ENCODE measurements at places on chromosomes 5 and 9.

DNA sequence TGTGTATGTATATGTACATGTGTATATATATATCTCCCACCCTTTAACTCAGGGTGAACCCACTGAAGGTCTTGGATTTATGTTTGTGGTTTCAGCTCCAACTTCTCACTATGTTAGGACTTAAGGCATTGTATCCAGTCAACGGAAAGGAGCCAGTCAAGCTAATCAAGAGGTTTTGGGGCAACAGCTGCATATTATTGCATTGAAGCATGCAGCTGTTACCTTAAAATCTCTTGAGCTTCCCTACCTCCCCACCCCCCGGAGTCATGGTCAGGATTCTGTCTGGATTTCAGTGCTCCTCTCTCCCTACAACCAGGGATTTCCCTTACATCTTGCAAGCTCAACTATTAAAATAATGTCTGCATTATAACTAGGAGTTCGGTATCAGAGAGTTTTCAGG lies 399.5 kb downstream of the SPOCK1 start:
- DNase-seq: no peak

DNA sequence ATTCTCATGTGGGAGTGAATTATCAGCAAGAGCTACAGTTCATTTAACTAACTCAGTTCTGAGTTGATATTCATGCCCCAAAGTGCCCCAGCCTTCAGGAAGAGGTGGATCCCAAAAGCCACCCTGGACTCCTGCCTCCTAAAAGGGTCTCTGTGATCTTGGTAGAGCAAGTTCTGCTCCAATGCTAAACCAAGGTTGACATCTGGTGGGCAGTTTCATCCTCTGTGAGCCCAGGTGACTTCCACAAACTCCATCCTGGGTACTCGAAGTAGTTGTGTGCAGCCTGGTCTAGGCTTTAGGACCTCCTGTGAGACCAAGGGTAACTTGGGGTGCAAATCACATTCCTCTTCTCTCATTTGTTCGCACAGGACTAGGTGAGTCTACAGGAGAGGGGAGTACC lies 816.8 kb downstream of the MTRR start:
- DNase-seq: no peak

DNA sequence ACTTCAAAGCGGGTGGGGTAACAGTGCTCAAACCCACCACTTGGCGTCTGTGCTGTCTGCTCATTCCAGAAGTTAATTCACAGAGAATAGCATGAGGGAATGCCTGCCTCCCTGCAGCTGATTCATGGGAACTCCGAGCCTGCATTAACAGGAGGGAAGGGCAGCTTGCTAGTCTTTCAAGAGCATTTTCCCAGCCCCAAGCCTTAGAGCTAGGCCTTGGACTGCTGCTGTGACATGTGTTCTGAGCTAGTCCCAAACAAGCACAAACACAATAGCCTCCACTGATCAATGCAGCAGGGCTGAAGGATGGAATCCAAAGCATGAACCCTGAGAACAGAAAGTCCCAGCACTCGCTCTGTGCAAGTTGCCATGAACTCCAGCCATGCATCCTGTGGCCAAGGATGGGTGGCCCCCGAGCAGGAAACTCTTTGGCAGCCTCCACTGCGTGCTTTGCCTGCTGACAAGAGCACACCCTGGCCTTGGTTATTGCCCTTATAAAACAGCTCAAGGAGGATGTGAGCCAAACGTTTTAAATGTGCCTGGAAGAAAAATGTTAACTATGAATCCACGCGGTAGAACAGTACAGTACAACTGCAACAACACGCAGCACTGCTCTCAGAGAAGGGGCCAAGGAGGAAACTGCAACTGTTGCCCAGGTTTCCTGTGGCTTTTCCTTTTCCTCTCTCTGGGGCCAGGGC lies 653.1 kb upstream of the KLF4 start:
- no peak for DNase-seq

DNA sequence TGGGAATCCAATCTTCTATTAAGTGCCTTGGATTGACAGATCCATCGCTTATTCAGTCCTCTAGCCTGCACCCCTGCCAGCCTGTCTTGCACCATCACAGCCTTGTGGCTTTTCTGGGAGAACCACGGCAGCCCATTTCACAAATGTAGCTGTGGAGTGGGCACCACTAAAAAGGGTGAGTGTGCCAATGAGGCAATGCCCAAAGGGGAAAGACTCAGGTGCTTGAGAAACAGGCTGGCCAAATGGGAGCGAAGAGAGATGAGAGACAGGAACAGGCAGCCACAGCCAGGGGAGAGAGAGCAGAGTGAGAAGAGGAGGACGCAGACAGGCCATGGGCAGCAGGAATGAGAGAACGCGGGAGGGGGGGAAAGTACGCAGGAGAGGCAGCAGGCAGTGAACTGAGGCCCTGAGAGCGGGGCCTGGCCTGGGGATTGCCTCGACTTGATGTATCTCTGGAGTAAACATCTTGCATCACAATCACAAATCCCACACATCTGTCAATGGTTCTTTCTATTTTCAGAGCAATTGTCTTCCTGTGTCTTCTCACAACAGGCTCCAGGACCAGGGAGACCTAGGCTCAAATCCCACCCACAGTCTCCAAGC lies 173.1 kb downstream of the SYK start:
- DNase-seq: no peak

GRCh38 chr5:124193371-124193789 lies 553.1 kb downstream of the ZNF608 start:
- DNase-seq: no peak

DNA sequence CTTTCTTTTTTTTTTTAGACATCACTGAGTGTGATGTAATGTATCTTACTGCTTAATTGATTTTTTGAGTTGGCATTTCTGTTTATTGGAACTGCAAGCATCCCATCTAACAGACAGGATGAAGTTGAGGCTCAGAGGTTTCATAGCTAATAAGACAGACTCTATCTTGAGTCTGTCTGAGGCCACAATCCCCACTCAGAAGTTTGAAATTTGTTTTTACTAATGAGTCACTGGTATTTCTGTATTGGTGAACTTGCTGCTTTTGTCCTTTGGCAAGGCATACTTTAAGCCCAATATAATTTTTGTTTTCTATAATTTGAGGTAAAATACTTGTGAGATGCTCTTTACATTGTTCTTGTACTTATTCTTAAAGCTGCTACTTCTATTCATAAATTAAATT lies 491.2 kb downstream of the PSAT1 start:
- DNase-seq: no peak

DNA sequence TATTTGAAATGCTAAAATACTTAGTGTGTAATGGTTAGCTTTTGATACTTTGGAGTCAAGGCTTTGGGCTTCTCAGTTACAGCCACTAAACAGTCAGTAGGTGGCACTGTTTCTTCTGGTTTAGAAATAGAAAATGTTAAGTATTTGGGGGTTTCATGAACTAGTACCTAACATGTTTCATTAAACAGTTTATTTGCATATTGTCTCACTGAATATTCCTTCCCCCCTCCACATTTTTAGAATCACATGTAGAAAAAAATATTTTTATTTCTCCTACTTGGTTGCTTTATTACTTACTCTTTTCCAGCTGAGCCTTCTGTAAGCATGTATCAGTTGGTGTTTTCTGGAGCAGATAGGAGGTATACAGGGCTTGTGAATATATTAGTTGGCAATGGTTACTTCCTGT lies 48.0 kb downstream of the IPO11 start:
- DNase-seq: no peak

- DNase-seq: no peak
Measured at GRCh38 chr5:173329491-173330337, 1.5 kb upstream of the STC2 start.

GRCh38 chr5:43560128-43560527 lies 3.3 kb upstream of the PAIP1 start:
- DNase-seq: no peak

- no peak for DNase-seq
Measured at GRCh38 chr5:154778534-154778933, 23.4 kb downstream of the LARP1 start.

- no peak for DNase-seq
Measured at GRCh38 chr5:135033901-135034235, at the start of gene PITX1. Gene PITX1 (minus strand): TSS chr5:135034228. CDS start chr5:135033881, 347 bp downstream.

- no peak for DNase-seq
Measured at GRCh38 chr9:125415583-125416460, 154.2 kb downstream of the GAPVD1 start.

DNA sequence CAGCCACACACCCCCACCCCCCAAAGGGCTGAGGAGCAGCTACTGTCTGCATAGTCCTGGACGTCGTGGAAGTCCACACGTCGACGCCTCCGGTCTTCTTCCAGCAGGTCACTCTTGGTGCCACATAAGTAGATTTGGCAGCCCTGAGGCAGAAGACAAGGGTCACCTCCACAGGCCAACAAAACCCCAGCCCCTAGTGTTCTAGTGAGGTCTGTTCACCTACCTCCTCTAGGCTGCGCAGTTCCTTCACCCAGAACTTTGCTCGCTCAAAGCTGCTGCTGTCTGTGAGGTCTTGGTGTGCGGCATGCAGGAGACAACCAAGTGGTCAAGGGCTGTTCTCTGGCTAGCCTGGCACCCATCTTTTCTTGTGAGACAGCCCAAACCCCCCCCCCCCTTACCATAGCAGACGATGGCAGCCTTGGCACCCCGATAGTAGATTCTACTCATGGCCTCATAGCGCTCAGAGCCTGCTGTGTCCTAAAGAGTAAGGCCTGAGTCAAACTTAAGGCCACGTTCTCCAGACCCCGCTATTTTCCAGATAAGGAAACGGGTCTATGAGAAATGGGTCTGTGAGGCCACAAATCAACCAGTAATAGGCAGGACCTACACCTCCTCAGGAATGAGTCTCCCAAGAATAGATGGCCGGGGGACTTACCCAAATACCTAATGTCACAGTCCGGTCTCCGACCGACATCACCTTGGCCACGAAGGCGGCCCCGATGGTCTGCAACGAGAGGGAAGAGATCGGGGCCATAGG lies 987 bp downstream of the RAB24 start:
- no peak for DNase-seq

Measured in T1000 (cell line).